ENCODE measurements at places on chromosomes 4 and X.

DNA sequence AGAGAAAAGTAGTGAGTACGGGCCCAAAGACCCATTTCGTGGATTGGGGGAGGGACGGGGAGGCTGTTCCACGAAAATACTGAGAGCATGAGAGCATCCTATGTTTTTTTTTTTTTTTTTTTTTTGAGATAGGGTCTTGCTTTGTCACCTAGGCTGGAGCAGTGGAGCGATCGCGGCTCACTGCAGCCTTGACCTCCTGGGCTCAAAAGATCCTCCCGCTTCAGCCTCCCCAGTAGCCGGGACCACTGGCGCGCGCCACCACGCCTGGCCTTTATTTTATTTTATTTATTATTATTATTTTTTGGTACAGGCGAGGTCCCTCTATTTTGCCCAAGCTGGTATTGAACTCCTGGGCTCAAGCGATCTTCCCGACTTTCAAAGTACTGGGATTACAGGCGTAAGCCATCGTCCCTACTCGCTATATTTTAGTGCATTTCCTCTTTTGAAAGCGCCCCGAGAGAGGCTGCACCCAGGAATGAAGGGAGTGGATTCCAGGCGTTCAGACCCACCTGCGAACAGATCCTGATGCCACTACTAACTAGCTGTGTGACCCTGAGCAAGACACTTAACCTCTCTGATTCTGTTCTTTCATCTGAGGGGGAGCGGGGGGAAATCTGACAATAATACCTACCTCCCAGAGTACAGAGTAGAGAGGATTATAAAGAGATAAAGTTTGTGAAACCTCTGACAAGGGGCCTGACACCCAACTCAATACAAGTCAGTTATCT lies 5.4 kb upstream of the MSX1 start:
- H3K27ac ChIP-seq = no peak overlapping the region
- no peak for DNase-seq
- no peak overlapping the region for H3K4me3 ChIP-seq
- H3K27me3 ChIP-seq = peaks cover 24% of the 10 kb centered on the region

- no peaks in the 10 kb centered on the region for H3K36me3 ChIP-seq
- no peak overlapping the region for H3K27ac ChIP-seq
- H3K4me3 ChIP-seq = no peak overlapping the region
- H3K27me3 ChIP-seq = no peaks in the 10 kb centered on the region
- no peak for DNase-seq
These were observed 83.1 kb downstream of the MID1 start for GRCh38 chrX:10537308-10537707.

DNA sequence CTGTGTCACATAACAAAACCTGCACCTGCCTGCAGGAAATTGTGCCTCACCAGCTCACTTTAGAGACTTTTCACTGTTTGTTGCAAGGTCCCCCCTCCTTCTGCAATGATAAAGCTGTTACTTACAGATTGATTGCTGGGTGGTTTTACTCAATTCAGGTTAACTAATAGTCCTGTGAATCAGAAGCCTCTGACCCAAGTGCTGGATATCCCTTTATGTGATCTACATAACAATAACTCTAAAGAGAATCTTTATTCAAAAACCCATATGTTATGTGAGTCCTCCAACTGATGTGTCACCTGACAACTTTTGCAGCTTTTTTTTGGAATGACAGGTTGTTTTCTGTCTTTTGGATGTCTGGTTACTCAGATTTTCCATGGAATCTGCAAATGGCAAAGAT lies 2323.6 kb upstream of the TENM3 start:
- no peak overlapping the region for H3K27ac ChIP-seq
- no peak for DNase-seq
- H3K4me1 ChIP-seq = no peaks in the 10 kb centered on the region
- H3K36me3 ChIP-seq = no peaks in the 10 kb centered on the region
- H3K4me3 ChIP-seq = no peak overlapping the region

DNA sequence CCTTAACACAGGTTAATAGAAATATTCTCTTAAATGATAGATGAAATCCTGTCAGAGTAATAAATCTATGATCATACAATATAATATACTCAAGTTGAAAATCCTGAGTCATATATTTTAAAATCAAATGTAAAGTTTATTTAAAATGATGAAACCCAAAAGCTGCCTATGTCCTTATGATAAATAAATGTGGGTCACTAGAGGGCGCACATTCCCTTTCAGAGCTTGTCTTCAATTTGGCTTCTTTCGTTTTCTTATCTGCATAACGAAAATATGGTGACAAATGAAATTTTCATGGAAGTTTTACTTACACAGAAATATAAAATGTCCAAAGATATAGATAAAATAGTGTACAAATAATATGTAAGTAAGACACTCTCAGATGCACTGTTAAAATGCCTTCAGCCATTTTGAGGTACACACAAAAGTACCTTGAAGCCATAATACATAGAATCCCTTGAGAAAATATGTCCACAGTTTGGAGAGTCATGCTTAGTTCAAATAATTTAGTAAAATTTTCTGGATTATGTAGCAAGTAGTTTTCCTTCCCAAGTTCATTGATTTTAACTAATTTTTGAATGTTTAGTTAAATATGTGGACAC lies 680.4 kb downstream of the DMD start:
- H3K27me3 ChIP-seq = peaks cover 2% of the 10 kb centered on the region
- H3K36me3 ChIP-seq = no peaks in the 10 kb centered on the region
- H3K4me3 ChIP-seq = no peak overlapping the region
- H3K27ac ChIP-seq = no peak overlapping the region
- no peaks in the 10 kb centered on the region for H3K4me1 ChIP-seq

DNA sequence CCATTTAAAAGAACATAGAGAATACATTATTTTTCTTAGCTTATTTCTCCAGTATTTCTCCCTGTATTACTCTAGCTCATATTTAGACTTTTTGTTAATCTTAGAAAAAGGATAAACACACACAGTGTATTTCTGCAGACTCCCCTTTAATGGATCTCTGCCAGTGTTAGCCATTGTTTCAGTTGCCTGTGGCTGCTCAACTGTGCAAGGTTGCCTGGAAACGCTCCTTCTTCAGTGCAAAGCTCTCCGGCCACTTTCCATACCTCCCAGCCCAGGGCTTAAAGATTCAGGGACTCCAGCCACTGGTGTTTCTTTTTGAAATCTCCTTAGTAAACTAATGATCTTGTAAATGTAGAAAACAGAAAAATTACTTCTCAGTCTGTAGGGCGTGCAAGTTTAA lies 104.9 kb downstream of the SLIT2 start:
- H3K4me1 ChIP-seq = peaks cover 3% of the 10 kb centered on the region
- H3K27me3 ChIP-seq = no peaks in the 10 kb centered on the region
- H3K36me3 ChIP-seq = no peaks in the 10 kb centered on the region
- no peak overlapping the region for H3K27ac ChIP-seq
- H3K4me3 ChIP-seq = no peak overlapping the region
